ENCODE measurements at places on chromosomes 3 and 15. TPM values are rescaled to one million over a fixed set of nuclear protein-coding genes. Genes with fewer than 3 reads are reported as not detected.

The ARGFX gene
- not detected for total RNA-seq

The SKIC8 gene
- 95.4 TPM for total RNA-seq

The ARPP21 gene
- 0.07 TPM for total RNA-seq

The SMCO1 gene
- not detected for total RNA-seq

The HRG gene
- total RNA-seq, result not detected

The DISP2 gene
- total RNA-seq, result 0.07 TPM

The GJD2 gene
- not detected for total RNA-seq

GRCh38 chr15:44327578-44327977 is 39.1 kb downstream of the GOLM2 start:
- DNase-seq, result no peak

- DNase-seq, result no peak
Observed at GRCh38 chr15:78343276-78344060, 3.3 kb downstream of the CRABP1 start.

DNA sequence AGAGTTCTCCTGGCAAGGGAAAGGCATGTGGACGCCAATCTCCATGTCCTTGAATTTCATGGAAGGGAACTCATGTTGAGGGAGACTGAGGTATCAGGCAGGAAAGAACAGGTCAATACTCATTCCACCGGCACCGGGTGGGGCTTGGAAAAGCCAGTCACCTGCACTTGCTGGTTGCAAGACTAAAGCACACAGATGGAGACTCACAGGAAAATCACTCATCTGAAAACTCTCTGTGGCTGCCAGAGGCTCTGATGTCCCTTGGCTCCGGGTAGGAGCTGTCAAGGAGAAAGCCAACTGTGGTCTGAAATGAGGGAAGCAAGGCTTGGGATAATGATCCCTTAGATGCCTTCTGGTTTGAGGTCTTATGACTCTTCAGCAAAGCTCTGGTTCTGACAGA is 8.7 kb upstream of the CGNL1 start:
- DNase-seq, result no peak

DNA sequence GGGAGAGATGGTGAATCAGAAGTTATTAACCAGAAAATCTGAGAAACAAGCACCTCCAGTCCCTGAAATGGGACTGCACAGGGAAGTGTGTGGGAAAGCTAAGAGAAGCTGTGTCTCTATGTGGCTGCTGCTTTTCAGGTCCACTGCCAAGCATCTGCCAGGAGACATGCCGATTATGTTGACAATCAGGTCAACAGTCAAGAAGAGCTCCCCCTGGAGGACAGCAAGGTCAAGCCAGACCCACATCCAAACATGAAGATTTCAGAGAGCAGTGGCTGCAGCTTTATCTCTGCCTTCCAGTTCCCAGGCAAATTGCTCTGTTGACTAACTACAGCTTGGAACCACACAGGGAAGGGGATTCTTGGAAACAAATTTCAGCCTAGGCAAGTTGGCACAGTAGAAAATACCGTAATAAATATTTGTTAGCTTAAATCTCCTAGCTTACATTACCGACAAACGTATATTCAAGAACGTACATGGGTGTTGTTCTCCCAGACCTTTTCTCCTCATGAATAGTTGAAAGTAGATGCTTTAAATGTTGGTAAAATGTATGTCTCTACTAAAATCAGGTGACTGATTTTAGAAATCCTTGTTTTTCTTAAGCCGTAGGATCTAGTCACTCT is 394.5 kb upstream of the RARB start:
- no peak for DNase-seq

- DNase-seq, result no peak
Observed at GRCh38 chr3:55484801-55485791, 2.0 kb downstream of the WNT5A start.

DNA sequence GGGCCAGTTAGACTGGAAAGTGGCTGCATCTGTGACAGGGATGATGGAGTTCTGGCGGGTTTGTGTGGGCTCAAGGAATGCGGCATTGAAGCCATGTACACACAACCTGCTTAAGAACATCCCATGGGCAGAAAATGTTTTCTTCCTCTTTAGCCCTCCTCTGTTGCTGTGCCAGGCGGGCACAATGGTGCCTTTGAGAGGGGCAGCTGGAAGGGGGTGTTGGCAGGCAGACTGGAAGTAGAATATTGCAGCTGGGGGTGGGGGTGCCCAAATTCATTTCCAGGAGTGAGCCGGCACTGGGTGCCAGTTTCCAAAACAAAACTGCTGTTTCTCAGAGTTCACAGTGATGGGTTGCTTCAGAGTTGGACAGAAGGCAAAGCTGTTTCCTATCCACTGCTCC is 91.8 kb upstream of the ETV5 start:
- DNase-seq, result no peak

GRCh38 chr15:90851940-90852339 is 16.4 kb upstream of the FURIN start:
- DNase-seq, result no peak

- no peak for DNase-seq
Observed at GRCh38 chr3:175255698-175256097, 396.6 kb downstream of the NAALADL2 start.

Measured in pulmonary artery endothelial cell (primary cell).